ENCODE measurements at places on chromosomes 1 and 21. TPM values are rescaled to one million over a fixed set of nuclear protein-coding genes. Genes with fewer than 3 reads are reported as not detected.

Gene MAP3K7CL
- 6.1 TPM for polyA plus RNA-seq

Gene PEAR1
- polyA plus RNA-seq: 22.6 TPM

Gene MPL
- polyA plus RNA-seq: 0.84 TPM

Gene FAM72B
- 5.2 TPM for polyA plus RNA-seq

Gene DUSP10
- 3.4 TPM for polyA plus RNA-seq

Gene ACTA1
- 1.00 TPM for polyA plus RNA-seq

Gene DNAJC16
- polyA plus RNA-seq: 33.4 TPM

Gene UBL4B
- not detected for polyA plus RNA-seq

Gene PRPF38B
- 65.1 TPM for polyA plus RNA-seq

Gene CRP
- polyA plus RNA-seq: not detected

Gene FCRL1
- polyA plus RNA-seq: 0.20 TPM

Gene GBP7
- not detected for polyA plus RNA-seq

Gene SMIM1
- 13.8 TPM for polyA plus RNA-seq

Gene OR14K1
- not detected for polyA plus RNA-seq

Gene FHAD1
- polyA plus RNA-seq: 3.9 TPM

Gene TGFB2
- 13.5 TPM for polyA plus RNA-seq

DNA sequence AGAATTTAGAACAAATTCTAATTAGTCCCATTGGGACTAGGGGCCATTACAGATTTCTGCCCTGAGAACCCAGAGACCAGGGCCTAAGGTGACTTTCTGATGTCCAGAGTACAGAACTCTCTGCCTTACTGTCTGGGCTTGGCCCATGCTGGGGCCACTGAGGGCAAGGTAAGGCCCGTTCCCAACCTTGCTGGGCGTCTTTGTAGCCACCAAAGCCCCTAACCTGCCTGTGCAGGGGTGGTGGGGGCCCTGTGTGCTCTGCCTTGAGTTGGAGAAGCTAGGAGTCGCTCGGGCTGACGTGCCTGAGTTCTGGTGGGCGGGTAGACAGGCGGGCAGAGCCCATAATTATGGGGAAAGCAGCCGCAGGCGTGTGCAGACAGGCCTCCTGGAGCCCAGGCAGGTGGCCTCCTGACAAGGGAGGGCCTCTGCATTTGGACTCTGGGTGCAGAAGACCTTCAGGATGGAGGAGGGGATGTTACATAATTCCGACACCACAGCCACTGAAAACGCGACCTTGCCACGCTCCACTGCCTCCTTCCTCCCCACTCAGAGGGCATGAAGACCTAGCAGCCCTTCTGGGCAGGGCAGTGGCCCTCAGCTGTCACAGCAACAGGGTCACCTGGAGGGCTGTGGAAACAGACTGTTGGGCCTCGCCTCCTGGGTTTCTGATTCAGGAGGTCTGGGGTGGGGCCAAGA is 239.9 kb upstream of the TMEM51 start:
- DNase-seq: no peak

GRCh38 chr1:204714194-204714860 is 28.8 kb upstream of the LRRN2 start:
- no peak for DNase-seq

DNA sequence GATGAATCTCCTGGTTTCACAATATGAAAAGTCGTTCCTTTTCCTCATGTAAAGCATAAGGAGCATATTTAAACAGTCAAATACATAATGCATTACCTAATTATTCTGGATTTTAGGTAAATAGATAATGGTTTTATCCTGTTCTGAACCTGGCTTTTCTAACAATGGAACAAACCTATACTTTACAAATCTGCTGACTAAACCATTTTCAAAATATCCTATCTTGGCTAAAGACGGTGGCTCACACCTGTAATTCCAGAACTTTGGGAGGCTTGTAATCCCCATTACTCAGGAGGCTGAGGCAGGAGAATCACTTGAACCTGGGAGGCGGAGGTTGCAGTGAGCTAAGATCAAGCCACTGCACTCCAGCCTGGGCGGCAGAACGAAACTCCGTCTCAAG is 2.9 kb downstream of the SMIM12 start:
- no peak for DNase-seq

DNA sequence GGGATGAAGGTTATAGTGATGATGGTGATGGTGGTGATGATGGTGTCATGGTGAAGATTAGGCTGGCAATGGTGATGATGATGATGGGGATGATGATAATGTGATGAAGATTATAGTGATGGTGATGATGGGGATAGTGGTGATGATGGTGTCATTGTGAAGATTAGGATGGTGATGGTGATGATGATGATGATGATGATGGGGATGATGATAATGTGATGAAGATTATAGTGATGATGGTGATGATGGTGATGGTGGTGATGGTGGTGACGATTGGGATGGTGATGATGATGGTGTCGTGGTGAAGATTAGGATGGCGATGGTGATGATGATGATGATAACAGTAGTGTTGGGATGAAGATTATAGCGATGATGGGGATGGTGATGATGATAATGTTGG is 285.1 kb upstream of the AJAP1 start:
- no peak for DNase-seq

DNA sequence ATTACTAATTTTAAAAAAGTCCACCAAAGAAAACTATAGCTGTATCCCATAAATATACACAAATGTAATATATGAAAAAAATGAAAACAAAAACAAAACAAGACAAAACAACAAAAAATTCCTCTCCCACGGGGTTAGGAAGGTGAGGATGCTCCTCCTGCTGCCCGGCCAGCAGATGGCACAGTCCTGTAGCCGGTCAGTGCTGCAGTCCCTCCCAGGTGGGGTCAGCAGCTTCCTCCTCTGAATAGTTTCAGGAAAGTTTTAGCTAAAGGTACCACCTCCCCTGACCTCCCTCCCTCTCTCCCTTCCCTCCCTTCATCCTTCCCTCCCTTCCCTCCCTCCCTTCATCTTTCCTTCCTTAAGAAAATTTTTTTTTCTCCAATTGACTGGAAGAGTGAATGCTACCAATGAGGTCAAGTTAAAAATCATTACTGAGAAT is 67.8 kb upstream of the BCL10 start:
- no peak for DNase-seq

GRCh38 chr1:209483691-209484090 is 99.8 kb upstream of the CAMK1G start:
- no peak for DNase-seq

DNA sequence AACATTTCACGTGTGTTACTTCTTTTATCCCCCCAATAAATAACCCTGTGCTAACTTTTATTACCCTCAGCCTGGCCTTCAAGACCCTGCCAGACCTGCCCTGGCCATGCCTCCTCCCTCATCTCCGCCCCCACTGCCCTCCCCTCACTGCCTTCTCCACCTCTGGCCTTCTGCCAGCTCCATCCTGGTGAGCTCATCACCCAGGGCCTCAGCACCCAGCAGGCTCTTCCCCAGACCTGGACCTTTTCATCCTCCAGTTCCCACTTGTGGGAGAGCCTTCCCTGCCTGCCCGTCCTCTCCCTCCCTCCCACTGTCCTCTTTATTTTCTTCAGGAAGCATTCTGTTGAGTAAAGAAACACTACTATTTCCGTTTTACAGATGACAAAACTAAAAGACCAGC is 72.0 kb downstream of the SLC66A1 start:
- no peak for DNase-seq

DNA sequence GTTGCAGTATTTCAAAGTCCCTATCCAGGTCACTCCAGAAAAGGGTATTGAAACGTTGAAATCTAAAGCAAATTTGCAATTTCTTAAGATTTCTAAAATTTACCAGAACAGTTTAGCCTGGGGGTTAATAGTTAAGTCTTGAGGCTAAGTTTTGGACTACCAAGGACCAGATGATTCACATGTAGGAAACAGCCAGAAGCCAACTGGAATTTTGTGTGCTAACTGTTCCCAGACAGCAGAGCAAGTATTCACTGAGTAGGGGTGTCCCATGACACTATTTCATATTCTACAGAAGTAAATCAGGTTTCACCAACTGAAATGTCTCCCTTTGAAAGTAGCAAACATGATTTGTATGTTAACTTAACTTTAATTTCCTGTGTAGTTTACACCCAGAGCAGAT is 11.5 kb upstream of the C1orf105 start:
- no peak for DNase-seq

DNA sequence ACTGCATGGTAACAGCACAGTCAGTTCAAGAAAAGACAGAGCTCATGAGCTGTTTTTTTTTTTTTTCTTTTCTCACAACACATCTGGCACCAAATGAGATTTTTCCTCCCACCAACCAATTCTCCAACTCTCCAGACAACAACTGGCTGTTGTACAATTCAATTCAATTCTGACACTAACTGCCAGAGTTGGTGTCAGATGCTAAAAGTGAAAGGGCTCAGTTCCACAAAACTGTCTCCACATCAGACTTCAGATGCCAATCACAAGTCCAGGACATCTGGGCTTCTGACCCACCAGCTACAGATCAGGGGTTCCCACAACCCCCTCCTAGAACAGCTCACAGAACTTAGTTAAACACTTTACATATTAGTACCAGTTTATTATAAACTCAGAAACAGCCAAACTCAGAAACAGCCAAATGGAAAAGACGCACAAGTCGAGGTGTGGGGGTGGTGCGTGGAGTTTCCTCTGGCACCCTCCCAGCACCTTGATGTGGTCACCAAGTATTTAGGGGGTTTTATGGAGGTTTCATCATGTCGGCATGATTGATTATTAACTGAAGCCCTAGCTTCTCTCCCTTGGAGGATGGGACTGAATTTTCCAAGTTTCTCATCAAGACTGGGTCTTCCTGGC is 39.2 kb upstream of the LRRC8D start:
- DNase-seq: no peak

- no peak for DNase-seq
These were observed 6.9 kb downstream of the TAF5L start for GRCh38 chr1:229619002-229619401.

GRCh38 chr1:5410652-5411051 is 581.6 kb downstream of the NPHP4 start:
- DNase-seq: no peak

DNA sequence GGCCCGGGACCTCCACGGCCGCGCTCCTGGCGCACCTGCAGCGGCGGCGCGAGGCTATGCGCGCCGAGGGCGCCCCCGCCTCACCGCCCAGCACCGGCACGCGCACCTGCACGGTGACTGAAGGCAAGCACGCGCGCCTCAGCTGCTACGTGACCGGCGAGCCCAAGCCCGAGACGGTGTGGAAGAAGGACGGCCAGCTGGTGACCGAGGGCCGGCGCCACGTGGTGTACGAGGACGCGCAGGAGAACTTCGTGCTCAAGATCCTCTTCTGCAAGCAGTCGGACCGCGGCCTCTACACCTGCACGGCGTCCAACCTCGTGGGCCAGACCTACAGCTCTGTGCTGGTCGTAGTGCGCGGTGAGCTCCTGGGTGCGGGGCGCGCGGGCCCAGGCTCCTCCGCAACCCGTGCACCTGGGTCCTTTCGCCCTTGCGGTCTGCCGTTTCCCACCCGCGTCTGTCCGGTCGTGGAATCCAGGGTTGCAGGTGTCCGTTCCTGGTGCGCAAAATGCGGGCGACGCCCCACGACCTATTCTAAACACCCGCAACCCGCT is 4.6 kb downstream of the OBSCN start:
- peak; percentile 16 for DNase-seq

- no peak for DNase-seq
These were observed 133.1 kb upstream of the PTBP2 start for GRCh38 chr1:96588416-96588995.

GRCh38 chr1:33654267-33654834 is 181.9 kb downstream of the ZSCAN20 start:
- no peak for DNase-seq

DNA sequence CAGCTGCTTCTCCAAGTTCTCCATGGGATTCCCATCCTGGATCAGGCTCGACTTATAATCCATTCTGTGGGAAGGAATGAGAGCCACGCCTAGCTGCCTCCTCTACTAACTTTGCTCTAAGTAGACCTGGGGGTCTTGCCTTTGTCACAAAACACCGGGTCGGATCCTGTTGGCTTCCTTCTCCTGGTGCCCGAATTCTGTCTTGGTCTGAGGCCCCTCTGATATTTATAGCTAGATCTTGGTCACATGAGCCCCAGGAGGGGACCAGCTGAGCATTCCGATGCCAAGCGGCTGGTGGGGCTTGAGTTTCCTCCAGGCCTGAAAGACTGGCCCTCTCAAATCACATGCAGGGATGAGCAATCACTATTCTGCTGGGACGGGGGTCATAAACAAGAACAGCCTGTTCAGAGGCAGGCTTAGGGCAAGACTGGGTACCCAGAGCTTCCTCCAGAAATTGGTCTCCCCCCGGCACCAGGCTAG is at the start of gene TRIM63:
Gene TRIM63 (minus strand): TSS at position 199 of the 480 bp plus-strand sequence. CDS start 136 bp downstream, at position 63.
- DNase-seq: no peak
